Caki2 (cell line): ENCODE measurements at places on chromosomes 1 and 21.
A peak's percentile ranks its signal among the peaks of the same experiment; 100 is the strongest.

DNA sequence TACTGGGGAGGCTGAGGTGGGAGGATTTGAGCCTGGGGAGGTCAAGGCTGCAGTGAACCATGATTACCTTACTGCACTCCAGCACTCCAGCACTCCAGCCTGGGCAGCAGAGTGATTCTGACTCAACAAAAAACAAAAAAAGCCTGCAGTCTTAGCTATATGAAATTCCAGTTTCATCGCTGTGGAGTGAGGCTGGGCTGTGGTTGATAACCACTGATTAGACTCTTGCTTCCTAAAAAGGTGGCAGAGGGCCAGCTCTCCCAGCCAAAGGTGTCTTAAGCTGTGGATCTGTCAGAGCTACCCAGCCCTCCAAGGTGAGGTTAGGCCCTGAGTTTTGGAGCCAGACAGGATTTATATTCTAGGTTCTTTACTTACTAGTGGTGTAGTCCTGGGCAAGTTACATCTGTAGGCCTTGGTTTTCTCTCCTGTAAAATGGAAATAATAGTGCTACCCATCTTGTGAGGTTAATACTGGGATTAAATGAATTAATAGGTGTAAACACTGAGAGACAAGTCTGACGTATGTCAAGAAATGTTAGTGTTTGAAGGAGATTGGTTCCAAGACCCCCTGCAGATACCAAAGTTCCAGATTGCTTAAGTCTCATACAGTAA, 35.9 kb downstream of the TMCC2 start:
- no peak for DNase-seq

GRCh38 chr21:42622284-42622683, 31.1 kb upstream of the PDE9A start:
- no peak for DNase-seq

DNA sequence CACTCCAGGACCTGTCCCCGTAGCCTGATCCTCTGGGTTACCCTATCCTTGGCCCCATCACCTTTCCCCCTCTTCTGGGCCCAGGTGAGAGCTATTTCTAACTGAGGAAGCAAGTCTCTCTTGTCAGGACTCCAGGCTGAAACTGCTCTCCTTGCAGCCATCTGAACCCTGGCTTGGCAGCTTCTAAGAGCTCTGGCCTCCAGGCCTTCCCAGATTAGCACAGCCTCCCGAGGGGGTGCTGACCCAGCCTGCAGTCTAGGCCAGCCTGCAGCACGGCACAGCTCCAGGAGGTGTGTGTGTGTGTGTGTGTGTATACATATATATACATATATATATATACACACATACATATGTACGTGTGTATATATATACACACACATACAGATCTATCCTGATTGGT, 17.4 kb downstream of the CACNA1S start:
- no peak for DNase-seq

DNA sequence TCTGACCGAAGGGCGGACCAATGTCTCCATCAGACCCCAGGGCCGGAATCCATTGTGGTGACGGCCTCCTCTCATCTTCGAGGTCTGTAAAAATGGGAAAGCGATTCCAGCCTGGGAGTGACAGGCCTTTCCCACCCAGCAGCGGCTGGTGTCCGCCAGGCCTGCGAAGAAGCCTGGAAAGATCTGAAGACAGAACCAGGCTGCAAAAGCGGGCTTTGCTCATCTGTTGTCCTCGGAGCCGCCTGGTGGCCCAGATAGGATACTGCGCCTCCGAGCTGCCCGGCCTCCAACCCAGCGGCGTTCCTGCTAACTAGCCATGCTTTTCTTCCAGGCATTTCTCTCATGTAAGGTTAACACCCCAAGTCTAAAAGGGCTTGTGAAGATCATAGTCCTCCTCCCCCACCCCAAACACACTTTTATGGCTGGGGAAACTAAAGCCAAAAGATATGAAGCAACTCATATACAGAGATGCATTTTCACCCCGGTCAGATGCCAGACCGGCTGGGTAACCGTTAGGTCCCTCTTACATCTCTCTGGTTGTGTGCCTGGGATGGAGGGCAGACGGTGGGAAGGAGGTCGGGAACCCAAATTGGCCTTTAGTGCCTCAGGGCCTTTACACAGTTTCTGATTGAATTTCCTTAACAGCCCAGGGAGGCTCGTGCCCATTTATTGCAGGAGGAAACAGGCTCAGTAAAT, 1.9 kb upstream of the DHRS3 start:
- peak; percentile 74 for DNase-seq

DNA sequence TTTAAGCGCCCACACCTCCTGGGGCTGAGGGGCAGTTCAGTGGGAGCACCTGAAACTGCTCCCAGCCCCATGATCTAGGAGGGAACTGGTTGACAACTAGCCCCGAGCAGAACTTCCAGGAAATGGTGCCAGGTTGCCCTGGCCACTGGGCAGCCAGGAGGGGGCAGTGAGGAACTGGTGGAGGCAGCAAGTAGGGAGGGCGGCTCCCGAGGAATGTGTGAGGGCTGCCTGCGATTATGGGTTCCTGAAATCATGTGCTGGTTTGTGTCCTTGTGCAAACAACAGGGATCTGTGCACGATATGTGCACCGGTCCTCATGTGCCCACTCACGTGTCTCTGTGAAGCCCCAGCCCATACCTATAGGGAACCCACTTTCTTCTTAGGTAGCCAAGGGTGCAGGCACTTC, 9.9 kb downstream of the GPR3 start:
- peak; percentile 39 for DNase-seq

DNA sequence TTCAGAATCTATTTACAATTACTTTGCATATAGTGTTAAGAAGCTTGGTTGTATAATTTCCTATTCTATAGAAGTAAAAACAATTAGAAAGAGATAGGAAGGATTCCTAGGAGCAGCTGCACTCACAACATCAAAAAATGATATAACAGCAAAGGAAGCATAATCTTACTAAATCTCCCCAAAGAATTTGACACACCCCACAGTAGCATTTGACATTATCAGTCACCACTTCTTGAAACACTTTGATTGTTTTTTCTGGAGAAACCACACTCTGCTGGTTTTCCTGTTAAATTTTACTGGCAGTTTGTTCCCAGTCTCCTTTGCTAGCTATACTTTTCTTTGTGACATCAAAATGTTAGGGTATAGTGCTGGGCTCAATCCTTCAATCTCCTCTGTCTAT, 100.8 kb upstream of the KIAA1614 start:
- DNase-seq, result no peak

DNA sequence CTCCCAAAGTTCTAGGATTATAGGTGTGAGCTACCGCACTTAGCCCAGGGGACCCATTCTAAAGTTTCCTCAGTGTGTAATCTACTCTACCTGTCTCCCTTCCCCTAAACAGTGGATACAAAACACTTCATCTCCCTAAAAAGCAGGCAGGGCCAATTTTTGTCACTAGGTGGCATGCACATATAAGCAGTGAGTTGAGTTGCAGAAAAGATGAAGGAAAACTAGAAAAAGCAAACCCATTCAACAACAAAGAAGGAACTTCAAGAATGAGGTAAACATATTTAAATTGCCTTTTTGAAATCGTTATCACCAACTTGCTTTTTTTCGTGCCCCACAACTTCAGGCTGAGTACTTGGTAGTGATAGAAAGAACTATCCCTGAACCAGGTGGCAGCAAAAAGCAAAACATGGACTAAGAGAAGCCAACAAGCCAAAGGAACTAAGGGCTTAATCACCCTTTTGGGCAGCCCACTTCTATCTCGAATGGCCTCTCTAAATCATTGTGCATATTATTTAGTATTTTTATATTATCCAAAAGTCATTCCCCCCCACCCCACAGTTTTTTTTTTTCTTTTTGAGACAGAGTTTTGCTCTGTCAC, 19.7 kb upstream of the ALDH9A1 start:
- DNase-seq, result peak; percentile 71

DNA sequence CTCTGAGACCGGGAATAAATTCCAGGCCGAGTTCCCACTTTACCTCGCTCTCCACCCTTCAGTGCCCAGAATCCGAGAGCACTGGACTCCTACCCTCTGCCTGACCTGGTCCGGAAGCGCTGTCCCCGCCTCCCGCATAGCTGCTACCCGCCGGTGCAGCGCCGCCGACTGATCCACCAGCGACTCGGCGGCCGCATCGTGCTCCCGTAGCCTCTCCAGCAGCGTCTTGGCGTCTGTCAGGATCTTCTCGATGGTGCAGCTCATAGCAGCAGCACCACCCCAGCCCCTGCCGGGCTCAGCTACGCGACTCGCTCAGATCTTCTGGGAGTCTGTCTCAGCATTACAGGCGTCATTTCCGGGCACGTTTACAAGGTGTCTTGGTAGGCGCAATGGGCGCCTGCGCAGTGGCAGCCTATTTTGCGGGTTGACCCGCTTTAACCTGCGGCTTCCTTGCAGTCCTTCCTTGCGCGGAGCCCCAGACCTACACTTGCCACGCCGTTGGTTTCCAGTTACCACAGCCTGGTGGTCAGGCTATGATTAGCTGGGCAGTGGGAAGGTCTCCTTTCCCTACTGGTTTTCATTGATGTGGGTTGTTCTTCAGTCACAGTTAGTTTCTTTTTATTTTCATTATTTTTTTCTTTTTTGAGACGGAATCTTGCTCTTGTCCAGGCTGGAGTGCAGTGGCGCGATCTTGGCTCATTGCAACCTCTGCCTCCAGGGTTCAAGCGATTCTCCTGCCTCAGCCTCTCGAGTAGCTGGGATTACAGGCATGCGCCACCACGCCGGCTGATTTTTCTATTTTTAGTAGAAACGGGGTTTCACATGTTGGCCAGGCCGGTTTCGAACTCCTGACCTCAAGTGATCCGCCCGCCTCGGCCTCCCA, at the start of gene SIKE1:
SIKE1 (minus strand) TSS at position 342 of the 883 bp plus-strand sequence; CDS start at position 264, 78 bp downstream.
- peak; percentile 85 for DNase-seq

- peak; percentile 56 for DNase-seq
Observed at GRCh38 chr1:32954168-32954567, 10.4 kb downstream of the RNF19B start.

DNA sequence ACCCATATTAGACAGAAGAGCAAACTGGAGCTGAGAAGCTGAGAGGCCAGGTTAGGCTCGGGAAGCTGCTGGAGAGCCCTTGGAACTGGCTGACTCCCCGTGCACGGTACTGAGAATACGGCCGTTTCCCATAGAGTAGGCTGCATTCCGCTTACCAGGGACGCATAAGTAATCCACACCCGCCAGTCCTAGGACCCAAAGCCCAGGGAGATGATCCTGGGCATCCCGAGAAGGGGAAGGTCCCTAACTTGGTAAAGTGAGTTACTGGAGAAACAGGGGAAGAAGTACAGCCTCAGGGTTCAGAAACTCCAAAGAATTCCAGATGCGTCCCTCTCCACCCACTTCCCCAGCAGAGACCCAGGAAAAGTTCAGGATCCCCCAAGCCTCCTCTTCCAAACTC, 1.3 kb downstream of the LRRC38 start:
- DNase-seq, result no peak

GRCh38 chr1:11492235-11492634, 13.3 kb downstream of the DISP3 start:
- DNase-seq, result no peak

DNA sequence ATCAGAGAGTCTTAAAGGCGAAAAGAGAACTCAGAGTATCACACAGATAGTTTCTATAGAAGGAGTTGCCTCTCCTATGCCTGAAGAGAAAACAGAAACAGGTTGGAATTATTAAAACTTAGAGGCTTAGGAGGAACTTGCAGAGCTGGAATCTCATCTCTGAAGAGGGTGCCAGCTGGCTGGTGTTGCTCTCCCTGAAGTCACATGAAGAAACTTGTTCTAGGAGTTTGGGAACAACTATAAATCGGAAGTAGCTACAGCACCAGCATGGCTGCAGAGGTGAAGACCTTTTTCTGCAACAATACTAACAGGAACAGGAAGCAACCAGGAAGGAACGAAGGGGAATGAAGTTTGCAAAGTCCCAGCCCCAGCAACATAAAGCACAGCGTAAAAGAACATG, 35.8 kb downstream of the FMO3 start:
- DNase-seq, result no peak

GRCh38 chr21:37970548-37970947, 54.3 kb upstream of the KCNJ6 start:
- DNase-seq, result no peak

- DNase-seq, result no peak
Observed at GRCh38 chr1:31650161-31651088, 5.7 kb upstream of the PEF1 start.

DNA sequence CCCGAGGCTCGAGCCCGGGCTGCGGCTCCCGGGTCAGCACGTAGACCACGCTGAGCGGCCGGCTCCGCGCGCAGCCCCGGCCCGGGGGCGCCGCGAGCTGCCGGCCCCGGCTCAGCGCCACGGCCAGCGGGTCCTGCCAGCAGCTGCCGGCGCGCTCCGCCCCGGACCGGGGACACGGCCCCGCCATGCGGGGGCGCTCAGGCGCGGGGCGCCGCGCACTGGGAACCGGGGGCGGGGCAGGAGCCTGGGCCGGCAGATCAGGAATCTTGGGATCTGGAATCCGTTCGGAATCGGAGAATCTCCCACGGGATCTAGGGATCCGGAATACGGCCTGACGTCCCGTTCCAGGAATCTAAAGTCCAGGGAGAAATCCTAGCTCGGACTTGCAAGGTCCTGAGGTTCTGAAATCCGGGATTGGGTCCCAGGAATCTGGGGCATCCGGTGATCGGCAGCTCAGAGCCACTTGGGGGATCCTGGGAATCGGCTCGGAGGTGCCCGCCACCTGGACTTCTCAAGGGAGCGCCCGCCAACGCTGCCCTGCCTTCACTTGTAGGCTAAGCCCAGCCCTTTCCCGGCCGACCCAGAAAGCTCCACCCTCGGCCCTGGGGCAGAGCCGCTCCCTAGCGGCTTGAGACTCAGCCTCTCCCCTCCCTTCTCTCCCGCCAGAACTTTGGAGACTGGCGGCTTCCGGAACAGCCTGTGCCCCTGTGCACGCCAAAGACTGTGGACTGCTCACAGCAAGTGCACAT, at the start of gene MAP3K6:
MAP3K6 (minus strand) TSS at position 551 of the 749 bp plus-strand sequence; CDS start at position 187, 364 bp downstream.
- peak; percentile 78 for DNase-seq

GRCh38 chr1:228112167-228112566, 3.1 kb upstream of the MRPL55 start:
- DNase-seq, result no peak

- DNase-seq, result peak; percentile 78
Observed at GRCh38 chr1:223683586-223684487, 18.3 kb upstream of the CAPN8 start.

GRCh38 chr1:22587247-22587646, 24.0 kb downstream of the EPHA8 start:
- DNase-seq, result no peak

- DNase-seq, result peak; percentile 80
Observed at GRCh38 chr1:150548632-150549495, at the start of gene ADAMTSL4. Gene ADAMTSL4, plus strand, starts transcription at chr1:150549408. Its CDS starts 2,881 bp downstream, at chr1:150552289.

- DNase-seq, result no peak
Observed at GRCh38 chr1:23869051-23869450, 961 bp upstream of the FUCA1 start.

DNA sequence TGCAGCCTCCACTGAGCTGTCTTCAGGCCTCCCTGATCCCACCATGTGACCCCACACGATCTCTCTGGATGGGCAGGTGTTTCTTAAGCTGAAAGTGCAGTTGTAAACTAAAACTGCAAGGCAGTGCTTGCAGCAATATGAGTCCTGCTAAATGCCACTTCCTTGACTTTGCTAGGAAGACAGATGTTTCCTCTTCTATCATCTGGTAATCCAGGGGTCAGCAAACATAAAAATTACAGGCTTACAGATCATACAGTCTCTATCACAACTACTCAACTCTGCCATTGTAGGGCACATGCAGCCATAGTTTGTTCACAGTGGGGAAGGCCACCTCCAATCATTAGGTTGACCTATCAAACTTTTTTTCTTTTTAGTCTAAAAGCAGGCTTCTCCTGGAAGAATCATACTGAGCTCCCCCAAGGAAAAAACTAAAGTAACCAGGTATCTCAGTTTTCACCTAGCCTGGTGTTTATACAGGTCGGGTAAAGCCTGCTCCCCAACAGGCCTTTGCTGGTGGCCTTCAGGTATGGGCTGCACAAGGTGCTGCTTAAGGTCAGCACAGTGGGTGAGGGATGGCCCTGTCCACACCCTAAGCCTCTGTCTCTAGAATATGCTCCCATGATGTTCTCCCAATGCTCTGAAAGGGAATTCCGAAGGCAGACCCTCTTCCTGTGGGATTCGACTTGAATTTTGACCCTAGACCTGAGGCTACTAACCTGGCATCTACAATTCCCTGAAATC, 10.8 kb downstream of the ABCA4 start:
- DNase-seq, result no peak
